Left lobe of liver (tissue), 2 donors: ENCODE measurements at places on chromosomes 16 and 17. TPM values are rescaled to one million over a fixed set of nuclear protein-coding genes. Genes with fewer than 3 reads are reported as not detected.

The FA2H gene
- total RNA-seq = not detected

The SLC12A3 gene
- total RNA-seq = not detected

The ST6GALNAC2 gene
- total RNA-seq = 4.0 TPM

The SLFN14 gene
- total RNA-seq = 0.05 TPM
